ENCODE measurements at places on chromosomes 16 and 17.

DNA sequence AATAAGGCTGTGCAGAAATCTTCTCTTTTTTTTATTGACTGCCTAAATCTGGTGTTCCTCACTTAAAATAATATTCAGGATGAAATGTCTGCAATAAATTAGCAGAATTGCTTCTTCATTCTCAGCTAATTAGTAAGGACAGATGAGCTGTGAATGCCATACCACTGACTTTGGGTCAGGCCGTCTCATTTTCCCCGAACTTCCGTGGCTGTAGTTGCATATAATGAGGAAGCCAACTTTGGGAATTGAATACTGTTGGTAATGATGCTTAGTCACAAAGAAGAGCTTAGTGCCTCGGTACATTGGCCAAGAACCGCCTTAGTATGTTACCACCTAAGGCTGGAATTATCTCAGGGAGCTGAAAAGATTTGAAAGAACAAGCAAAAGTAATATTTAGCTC is 47.6 kb downstream of the NUP93 start:
- DNase-seq: no peak

DNA sequence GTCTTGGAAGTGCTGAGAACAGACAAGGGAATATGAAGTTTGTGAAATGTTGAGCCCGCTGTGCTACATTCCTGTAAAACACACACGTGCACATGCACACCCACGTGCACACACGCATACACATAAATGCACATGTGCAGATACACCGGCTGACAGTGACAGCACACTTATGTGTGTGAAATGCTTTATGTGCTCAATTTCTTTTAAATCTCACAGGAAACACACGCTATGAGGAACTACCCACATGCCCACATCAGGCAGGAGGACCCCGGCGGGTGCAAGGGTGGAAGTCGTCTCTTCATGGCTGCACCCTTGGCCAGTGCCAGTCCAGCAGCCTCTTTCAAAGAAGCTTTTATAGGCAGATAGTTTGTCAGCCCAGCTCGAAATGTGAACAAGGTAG is 561 bp upstream of the WFDC1 start:
- no peak for DNase-seq

- DNase-seq: no peak
Observed at GRCh38 chr16:71758293-71758760, 33.8 kb upstream of the PHLPP2 start.

DNA sequence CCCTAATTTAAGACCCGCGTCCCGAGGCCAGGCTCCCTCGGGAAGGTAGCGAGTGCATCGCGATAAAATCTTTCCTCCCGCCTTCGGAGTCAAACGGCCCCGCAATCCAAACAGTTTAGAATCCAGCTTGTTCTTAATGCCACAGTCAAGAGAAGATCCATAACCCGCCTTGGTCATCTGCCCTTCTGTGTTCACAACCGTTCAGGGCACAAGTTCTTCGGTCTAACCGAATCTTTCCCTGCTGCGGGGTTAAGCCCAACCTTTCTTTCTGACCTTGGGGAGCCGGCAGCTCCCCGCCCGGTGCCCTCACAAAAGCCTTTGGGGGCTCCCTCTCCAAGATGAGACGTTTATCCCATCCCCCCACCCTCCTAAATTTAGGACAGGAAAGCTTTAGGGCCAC is 30.3 kb downstream of the CPSF4L start:
- no peak for DNase-seq

DNA sequence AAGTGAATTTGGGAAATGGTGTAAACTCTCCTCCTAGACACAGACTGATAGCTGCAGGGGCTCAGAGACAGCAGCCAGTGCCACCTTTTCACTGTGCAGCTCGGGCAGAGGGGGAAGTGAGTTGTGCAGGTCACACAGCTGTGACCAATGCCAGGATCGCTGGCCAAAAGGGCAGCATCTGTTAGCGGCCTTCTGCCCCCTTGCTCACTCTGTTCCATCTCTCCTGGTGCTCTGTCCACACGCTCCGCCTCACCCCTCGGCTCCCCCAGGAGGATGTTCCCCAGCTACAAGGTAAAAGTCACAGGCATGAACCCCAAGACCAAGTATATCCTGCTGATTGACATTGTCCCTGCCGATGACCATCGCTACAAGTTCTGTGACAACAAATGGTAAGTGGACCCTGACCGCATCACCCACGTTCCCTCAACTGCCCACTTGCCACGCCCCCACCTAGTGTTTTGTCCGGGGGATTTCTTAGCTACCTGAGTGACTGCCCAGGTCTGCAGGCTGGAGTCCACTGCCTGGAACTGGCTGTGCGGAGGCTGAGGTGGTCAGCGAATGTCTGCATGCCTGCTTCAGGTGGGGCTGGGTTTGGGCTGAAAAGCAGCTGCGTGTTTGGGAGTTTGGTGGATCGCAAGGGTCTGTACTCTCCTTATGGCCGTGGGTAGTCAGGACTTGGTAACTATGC is 13.5 kb downstream of the TBX4 start:
- no peak for DNase-seq

DNA sequence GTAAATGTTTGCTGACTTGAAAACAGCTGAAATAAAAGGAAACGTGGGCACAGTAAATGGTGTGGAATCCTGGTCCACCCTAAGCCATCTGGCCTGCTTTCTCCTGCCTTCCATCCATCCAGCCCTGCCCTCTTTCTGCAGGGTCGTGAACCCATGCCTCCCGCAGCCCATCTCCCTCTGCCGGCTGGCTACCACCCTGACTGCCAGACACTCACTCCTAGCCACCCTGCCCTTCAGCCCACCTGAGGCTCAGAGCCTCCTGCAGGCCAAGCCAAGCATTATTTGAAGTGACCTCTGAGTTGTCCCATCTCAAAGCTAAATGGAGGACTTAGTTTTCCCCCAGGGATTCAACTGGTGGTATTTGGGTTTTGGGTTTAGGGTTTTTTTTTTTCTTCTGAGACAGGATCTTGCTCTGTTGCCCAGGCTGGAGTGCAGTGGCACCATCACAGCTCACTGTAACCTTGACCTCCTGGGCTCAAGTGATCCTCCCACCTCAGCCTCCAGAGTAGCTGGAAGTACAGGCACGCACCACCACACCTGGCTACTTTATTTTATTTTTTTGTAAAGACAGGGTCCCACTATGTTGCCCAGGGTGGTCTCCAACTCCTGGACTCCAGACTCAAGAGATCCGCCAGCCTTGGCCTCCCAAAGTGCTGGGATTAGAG is 8.4 kb downstream of the ZDHHC1 start:
- DNase-seq: no peak

DNA sequence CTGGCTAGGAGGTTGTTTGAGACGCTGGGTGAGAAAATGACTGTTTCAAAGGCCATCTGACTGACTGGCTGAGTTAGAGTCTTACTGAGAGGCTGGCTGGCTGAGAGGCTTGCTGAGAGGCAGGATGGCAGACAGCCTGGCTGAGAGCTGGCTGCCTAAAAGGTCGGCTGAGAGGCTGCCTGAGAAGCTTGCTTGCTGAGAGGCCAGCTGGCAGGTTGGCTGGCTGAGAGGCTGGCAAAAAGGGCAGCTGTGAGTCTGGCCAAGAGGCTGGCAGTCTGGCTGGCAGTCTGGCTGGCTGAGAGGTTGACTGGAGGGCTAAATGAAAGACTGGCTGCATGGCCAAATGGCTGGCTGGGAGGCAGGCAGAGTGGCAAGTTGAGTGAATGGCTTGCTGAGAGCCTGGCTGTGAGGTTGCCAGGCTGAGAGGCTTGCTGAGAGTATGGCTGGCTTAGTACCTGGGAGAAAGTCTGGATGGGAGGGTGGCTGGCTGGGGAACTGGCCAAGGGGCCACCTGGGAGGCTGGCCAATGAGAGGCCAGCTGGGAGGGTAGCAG is 35.3 kb upstream of the ACSM2B start:
- DNase-seq: no peak

GRCh38 chr17:8072341-8072728 is 15.2 kb downstream of the ALOX12B start:
- no peak for DNase-seq

GRCh38 chr17:27322026-27322425 is 28.1 kb downstream of the WSB1 start:
- DNase-seq: no peak

- DNase-seq: no peak
Observed at GRCh38 chr17:6753006-6753445, 2.8 kb upstream of the XAF1 start.

DNA sequence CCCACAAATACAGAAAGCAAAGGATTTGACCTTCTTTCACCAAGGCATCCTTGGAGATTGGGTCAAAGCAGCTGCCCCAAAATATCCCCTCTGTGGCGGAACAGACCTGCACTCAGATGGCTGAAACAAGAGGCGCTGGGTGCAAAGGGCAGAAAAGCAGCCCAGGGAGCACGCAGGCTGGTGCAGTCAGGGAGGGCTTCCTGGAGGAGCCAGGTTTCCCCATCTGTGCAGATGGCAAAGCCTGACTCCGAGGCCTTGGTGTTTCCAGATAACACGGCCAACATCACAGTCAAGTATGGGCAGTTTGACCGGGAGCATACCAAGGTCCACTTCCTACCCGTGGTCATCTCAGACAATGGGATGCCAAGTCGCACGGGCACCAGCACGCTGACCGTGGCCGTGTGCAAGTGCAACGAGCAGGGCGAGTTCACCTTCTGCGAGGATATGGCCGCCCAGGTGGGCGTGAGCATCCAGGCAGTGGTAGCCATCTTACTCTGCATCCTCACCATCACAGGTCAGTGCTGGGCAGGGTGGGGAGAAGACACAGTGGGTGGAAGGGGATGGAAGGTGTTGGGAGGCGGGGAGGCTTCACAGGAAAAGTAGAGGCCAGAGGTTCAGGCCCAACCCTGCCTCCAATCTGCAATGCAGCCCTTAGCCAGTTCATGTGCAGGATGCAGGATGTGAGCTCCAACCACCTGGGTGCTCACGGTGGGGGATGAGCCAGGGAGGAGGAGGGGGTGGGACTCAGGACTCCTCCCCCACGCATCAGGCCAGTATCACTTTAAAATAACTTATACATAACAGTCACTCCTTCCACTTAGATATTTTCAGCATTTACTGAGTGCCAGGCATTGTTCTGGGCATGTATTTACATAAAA is 26.4 kb upstream of the BEAN1 start:
- no peak for DNase-seq

GRCh38 chr16:54284931-54285413 is 1.6 kb downstream of the IRX3 start:
- no peak for DNase-seq

GRCh38 chr17:70242781-70243437 is 73.6 kb downstream of the KCNJ2 start:
- DNase-seq: no peak

GRCh38 chr17:76742958-76743357 is 5.0 kb downstream of the MFSD11 start:
- no peak for DNase-seq

- DNase-seq: no peak
Observed at GRCh38 chr16:27392671-27393070, 9.3 kb upstream of the IL21R start.

DNA sequence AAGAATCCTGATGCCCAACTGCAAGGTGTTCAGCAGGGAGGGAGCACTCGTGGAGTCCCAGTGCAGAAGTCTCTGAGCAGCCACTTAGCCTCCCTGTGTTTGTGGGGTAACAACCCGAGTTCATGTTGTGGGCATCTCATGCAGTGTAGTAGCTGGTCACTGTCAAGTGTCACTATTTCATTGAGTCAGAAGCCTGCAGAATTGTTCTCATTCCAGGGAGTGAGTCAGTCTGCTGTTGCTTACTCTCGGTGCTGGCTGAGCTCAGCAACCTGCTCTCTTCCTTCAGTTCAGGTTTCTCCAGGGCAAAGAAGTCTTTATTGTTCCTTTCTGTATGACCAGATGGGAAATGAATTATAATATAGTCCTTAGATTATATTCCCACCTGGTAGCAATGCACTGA is 24.1 kb downstream of the HMOX2 start:
- no peak for DNase-seq

DNA sequence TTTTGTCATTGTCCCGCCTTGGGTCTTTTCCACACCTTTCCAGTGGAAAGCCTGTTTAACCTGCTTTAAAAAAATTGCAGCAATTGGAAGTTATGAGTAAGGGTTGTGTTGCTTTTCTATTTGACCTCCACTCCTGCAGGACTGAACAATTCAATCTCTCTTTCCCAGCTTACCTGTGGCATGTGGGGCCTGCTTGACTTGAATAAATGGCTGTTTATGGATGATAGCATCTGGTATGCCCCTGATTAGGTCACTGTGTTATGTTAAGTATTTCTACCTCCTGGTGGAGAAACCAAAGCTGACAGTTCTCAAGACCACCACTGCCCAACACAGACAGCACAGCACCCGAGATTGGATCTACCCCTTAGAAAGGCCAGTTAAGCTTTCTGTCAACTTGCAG is 64.8 kb upstream of the NOG start:
- no peak for DNase-seq

GRCh38 chr16:66713076-66713475 is 16.5 kb upstream of the CMTM4 start:
- no peak for DNase-seq

DNA sequence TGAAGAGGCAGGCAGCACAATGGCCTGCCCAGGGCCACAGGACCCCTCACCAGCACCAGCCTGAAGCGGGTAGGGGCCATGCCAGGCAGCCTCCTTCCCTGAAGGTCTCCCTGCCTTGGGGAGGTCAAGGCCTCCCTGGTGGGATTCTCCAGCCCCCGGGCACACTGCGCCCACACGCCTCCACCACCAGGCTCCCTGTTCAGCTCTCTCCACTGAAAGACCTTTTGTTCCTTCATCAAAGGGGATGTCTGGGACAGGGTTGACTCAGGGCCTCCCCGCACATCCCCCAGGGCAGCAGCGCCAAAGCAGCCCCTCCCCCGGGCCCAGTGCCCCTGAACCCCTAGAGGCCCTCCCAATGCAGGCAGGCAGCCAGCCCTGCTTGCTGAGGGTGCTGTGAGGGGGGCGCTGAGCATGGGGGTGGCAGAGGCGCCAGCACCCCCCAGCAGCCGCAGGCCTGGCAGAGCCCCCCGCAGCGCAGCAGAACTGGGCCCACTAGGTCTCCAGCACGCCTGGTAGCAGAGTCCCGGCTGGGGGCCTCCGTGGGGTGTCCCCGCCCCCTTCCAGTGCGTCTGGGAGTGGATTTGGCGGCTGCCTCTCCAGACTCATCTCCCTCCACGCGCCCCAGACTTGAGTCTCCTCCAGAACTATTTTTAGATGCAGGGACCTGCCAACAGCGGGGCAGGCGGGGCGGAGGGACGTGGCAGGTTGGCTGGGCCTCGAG is 13.1 kb downstream of the BCAR1 start:
- DNase-seq: no peak

DNA sequence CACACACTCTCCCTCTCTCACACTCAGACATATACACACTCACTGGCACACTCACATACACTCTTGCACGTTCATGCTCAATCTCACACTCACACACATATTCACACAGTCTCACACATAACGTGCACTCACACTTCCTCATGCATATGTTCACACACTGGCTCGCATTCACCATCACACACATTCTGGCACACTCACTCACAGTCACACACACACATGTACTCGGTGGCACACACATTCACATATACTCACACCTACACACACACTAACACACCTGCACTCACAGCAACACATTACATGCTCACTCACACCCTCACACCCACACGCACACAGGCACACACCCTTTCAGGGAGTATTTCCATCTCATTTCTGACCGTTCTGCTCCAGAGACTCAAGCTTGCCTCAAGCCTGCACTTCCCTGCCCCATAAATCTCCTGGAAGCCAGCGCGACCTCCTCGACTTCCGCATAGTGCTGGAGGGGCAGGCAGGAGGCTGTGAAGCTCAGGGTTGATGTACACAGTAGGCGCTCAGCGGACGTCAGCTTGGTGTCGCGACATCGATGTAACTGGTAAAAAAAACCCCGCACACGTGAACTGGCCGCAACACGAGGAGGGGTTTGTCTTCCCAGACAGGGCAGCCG is 66.7 kb upstream of the FOXF1 start:
- DNase-seq: no peak

Measured in GM12892 (cell line).